Tongue (tissue), 3 donors: ENCODE measurements at places on chromosomes 3 and 15.

GRCh38 chr15:44801364-44801763 is 65.0 kb downstream of the TRIM69 start:
- no peak for DNase-seq

DNA sequence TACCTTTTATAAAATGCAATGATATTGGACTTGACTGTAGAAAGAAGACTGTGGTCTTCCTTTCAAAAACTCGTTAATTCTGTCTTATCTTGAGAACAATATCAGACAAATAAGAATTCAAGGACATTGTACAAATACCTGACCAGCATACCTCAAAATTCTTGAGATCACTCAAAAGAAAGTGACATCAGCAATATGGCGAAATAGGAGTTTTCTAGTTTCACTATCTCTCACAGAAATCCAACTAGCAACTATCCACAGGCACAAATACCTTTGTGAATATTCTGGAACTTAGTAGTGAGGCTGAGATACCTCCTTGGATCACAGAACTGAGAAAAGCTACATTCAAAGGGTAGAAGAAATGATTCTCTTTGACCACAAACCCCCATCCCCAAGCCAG is 419.7 kb downstream of the ZNF385D start:
- no peak for DNase-seq

DNA sequence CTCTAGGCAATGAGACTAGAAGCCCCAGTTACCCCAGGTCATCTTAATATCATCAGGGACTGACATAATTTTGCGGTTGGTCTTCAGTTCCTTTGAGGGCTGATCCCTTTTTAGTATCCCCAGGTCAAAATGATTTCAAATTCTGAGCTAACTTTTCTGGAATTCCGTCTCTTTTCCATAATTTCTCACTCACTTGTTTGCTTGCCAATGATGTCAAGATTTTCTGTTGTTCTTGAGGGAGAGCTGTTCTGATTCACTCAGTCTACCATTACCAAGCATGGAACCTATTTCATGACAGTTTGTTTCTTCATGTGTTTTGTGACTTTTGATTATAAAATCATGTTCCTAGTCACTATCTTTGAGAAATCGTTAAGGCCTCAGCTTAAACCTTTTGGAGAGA is 190.5 kb upstream of the LYSMD4 start:
- DNase-seq, result no peak

- no peak for DNase-seq
Observed at GRCh38 chr3:187875863-187876262, 130.6 kb upstream of the BCL6 start.

DNA sequence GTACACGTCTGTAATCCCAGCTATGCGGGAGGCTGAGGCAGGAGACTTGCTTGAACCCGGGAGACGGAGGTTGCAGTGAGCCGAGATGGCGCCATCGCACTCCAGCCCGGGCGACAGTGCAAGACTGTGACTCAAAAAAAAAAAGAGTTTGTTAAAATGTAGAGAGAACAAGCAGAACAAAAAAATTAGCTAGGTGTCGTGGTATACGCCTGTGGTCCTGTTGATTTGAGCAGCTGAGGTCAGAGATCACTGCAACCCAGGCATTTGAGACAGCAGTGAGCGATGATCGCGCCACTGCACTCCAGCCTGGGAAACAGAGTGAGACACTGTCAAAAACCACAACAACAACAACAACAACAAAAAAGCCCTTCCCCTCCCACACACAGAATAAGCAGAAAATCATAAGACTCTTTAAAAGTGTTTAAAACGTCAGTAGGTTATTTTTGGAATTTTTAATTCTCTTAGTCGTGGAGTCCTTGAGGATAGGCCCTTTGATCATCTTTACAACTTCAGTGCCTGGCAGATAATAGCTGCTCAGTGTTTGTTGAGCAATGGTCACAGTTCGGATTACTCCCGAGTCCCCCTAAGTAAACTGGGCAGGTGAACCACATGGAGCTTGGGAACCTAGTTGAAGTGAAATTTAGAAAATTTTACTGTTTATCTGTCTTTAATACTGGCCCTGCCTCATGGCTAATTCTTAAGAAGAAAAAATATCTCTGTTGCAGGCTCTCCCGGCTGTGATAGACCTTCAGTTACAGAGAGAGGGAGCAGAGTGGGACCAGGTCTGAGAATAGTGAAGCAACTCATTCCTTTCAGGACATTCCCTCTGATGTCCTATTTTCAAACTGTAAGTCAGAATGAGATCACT is 6.2 kb downstream of the NIPA2 start:
- no peak for DNase-seq

DNA sequence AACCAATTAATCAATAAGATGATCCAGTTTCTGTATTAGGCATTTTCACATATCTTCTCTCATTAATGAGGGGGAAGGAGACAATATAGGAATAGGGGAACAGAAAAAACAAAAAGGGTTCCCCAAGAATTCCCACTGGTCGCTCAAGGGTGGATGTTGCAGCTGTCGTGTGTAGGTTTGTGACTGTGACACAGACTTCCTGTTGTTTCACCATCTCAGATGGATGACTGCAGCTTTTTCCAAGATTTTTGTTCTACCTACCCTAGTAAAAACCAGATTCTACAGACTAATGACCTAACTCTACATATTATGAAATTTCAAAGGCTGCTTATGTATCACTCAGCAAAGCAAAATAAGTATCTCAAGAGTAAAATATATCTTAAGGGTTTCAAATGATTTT is 73.7 kb upstream of the MB21D2 start:
- DNase-seq, result no peak

DNA sequence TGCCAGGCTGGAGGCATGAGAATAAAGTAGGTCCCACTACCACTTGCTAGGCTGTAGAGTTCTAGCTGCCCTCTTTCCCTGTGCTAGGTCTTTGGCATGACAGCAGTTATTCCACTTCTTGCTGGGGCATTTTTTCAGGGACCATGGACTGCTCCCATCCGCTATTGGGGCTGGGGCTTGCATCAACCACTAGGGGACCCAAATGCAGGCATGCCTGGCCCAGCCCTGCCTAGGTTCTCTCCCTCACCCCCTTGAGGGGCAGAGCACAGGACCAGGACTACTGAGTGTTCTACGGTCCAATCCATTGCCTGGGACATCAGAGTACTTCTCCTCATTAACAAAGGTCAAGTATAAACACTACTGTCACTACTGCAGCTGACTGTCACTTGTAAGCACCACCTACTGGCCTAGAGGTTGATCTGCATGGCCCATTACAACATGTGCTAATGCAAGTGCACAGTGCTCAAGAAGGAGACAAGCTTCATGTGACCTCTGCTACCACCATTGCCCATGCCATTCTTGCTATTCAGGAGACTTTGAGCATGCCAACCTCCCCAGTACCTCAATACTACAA is 270.5 kb downstream of the MBNL1 start:
- no peak for DNase-seq

DNA sequence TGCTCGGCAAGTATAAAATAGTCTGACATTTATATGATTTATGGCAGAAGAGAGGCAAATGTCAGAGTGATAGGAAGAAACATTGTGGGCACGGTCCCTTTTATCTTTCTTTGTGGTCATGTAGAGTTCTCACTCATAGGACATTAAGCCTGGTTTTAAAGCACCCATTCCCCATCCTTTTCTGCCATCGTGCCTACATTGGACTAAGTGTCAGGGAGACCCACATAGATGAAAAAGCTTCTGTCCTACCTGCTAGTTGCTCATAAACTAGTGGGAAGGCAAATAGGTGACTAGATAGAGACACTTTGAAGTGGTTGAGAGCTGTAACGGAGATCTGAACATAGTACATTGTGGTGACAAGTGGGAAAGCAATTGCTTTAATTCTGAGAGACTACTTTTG is 155.7 kb downstream of the B3GALNT1 start:
- DNase-seq, result no peak

- no peak for DNase-seq
Observed at GRCh38 chr3:13414040-13414729, 5.9 kb downstream of the NUP210 start.

GRCh38 chr3:11928381-11928780 is 75.8 kb upstream of the SYN2 start:
- DNase-seq, result no peak

DNA sequence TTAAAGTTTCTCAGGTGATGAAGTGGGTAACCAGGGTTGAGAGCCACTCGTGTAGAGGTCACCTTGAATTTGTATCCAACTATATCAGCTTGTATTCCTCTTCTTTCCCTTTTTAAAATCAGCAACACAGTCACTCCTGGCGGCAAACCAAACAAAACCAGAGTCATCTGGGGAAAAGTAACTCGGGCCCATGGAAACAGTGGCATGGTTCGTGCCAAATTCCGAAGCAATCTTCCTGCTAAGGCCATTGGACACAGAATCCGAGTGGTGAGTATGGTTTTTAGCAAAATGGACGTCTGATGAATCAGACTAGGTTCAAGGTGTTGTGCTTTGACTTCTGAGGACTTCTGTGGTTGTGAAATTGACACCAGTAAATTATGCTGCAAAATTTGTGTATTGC is 3.9 kb downstream of the RPL35A start:
- DNase-seq, result no peak

DNA sequence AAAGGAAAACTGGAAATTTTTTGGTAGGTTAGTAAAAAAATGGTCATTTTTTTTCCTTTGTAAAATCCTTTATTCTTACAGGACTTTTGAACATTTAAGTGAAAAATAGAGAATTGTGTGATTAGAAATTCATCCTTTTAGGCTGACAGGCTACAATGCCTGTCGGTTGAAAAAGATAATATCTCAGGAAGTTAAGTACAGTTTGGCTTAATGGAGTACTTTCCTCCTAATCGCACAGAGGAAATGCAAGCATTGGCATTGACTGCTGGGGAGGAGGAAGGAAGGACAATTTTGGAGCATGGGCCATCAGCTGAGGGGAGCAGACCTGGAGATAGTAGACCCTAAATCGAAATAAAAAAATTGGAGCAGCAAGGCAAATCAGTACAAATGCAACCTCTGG is 135.1 kb upstream of the ICE2 start:
- no peak for DNase-seq

DNA sequence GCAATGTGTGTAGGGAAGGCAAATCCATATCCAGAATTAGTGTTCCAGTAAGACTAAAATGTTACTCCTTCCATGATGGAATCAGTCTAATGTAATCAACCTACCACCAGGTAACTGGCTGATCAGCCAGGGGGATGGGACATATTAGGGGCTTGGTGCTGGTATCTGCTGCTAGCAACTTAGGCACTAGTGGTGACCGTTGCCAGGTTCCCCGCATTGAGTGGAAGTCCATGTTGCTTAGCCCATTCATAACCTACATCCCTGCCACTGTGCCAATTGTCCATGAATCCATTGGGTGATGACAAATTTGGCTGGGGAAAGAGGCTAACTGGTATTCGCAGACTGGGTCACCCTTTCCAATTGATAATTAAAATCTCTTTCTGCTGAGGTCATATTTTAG is 212.2 kb upstream of the ROBO1 start:
- DNase-seq, result no peak

DNA sequence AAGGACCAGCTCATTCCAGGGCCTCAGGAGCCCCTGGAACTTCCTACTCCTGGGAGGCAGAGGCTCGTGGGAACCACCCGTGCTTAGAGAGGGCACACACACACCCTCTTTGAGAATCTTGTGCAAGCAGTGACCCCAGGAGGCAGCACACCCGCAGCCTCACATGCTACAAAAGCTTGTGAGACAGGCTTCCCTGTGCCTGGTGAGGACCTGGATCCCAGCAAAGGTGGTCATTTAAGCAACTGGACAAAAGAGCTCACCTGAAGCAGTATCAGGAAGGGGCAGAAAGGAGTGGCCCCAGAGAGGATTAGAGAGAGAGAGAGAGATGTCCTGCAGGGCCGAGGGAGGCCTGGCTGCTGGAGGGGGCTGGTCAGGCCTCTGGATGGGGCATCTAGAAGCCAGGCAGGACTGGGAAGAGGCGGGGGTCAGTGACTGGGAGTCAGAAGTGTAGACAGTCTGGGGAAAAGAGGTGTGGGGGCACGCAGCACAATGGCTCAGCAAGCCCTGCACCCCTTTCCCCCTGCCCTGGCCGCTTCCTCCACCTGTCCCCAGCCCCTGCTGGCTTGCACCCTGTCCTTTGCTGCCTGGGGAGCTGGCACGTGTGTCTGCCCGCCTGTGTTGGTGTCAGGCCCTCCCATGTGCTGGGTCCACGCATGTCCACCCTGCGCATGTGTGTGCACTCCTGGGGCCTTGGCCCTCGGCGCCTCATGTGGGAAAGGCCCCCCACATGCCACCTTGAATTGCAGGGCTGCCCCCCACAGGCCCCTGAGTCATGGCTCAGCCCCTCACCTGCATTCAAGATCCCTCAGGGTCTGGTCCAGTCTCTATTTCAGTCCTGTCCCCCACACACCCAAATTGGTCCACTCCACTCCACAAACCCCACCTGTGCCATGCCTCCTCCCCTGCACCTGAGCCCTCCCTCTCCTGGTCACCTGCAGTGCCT is 36.9 kb downstream of the TSPAN3 start:
- DNase-seq, result no peak

- peak; percentile 68 for DNase-seq
Observed at GRCh38 chr15:57323806-57324589, 52.3 kb upstream of the CGNL1 start.

- DNase-seq, result no peak
Observed at GRCh38 chr15:77688266-77688665, 55.6 kb upstream of the LINGO1 start.

DNA sequence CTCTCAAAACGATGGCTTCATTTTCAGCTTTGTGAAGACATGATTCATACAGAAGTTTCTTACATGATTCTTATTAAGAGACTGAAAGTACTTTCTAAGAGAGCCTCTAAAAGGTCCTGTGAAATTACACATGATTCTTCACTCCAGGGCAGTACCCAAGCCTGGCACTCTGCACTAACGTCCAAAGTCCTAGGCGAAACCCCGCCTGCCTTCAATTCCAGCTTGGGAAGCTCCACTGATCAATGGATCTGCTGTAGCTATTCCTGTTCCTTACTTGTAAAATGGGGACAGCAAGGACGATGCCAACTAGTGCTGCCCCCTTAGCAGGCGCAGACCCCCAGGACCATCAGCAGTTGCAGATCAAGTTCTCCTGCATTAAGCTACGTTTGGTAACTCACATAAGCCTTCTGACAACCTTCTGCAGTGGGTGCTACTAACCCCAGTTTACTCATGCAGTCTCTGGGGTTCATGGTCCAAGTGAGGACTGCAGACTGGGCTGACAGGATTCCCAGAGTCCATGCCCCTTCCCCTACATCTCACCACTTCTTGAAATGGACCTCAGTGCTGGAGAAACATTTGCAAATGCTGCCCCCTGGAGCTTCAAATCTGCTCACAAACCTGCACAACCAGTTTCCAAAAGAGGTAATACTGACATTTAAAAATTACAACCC is 10.6 kb downstream of the CHCHD4 start:
- DNase-seq, result no peak
